ENCODE measurements at places on chromosomes 1 and 21. TPM values are rescaled to one million over a fixed set of nuclear protein-coding genes. Genes with fewer than 3 reads are reported as not detected.
A peak's percentile ranks its signal among the peaks of the same experiment; 100 is the strongest.

DCDC2B gene
- not detected for total RNA-seq

HSD3B2 gene
- not detected for total RNA-seq

- peak; percentile 76 for DNase-seq
Measured at GRCh38 chr1:100606438-100606837, 68.5 kb downstream of the GPR88 start.

DNA sequence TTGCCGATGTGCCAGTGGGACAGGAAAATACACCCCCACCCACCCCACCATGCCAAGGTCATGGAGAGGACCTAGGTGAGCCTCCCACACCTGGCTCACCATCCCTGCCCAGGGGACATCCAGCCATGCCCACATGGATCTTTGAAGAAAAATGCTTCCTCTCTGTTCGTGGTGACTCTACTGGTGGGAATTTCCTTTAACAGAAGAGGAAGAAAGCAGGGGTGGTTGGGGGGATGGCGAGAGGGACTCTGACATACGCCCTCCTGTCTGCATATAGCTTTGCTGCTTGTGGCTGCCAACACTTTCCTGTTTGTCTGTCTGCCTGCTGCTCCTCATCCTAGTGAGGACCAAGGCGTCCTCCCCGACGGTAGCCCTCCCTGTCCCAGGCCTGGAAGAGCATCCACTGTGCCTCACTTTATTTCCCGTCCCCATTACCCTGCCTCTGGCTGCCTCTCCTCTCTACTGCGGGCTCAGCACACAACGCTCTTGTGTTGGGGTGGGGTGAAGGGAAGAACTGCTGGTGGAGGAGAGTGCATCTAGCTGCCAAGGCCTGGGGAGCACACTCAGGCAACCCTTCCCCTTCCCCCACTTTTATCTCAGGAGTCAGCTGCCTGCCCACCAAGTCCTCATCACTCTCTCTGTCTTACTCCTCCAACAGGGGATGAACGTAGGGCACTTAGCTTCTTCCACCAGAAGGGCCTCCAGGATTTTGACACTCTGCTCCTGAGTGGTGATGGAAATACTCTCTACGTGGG, 2.5 kb downstream of the SEMA4A start:
- no peak for DNase-seq

STRIP1 gene
- 50.3 TPM for total RNA-seq

GRCh38 chr1:77282187-77282865, 507 bp downstream of the AK5 start:
- DNase-seq = peak; percentile 32

PLEKHN1 gene
- total RNA-seq = 0.54 TPM

GRCh38 chr1:163399976-163400601, 78.3 kb downstream of the NUF2 start:
- no peak for DNase-seq

PLXNA2 gene
- 8.0 TPM for total RNA-seq

All from fibroblast of the aortic adventitia (primary cell).